RWPE2 (cell line): ENCODE measurements at places on chromosomes 2 and 18.

- DNase-seq, result no peak
These were observed 17.5 kb upstream of the TMEM163 start for GRCh38 chr2:134736167-134736880.

DNA sequence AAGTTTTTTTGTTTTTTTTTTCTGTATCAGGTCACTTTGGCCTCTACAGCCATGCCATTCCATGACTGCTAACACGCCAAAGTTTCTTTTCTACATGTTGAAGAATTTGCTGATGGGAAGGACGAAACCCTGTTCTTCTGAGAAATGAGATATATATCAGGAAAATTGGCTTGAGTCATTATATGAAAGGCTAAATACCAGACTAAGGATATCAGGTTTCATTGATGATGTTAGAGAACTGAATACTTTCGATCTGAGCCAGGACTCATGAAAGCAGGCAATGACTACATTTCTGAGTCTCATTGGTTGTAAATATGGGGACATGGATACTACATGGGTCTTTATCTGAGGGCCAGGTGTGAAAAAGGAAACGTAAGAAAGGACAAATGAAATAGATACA lies 181.4 kb downstream of the OSR1 start:
- DNase-seq, result no peak

GRCh38 chr2:107717661-107718060 lies 109.0 kb upstream of the RGPD4 start:
- DNase-seq, result no peak

DNA sequence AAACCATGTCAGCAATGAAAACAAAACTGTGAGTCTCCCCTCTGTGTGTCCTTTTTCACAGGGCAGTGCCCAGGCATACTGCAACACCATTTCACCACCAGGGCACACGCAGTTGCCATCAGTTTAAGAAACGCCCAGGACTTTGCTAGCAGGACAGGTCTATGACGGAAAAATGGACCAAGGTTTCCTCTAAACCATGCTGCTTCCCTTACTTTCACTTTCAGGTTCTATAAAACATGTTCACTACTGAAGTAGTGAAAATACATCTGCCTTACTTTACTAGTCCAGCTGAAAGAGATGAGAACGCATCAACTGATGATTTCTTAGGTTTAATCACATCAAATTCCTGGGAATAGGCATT lies 110.5 kb downstream of the TCF4 start:
- no peak for DNase-seq

GRCh38 chr18:2979871-2980790 lies 32.8 kb downstream of the LPIN2 start:
- no peak for DNase-seq

- peak; percentile 29 for DNase-seq
These were observed 15.3 kb upstream of the ALLC start for GRCh38 chr2:3642521-3643215.

- no peak for DNase-seq
These were observed 324.6 kb downstream of the CCDC178 start for GRCh38 chr18:33115917-33116316.

DNA sequence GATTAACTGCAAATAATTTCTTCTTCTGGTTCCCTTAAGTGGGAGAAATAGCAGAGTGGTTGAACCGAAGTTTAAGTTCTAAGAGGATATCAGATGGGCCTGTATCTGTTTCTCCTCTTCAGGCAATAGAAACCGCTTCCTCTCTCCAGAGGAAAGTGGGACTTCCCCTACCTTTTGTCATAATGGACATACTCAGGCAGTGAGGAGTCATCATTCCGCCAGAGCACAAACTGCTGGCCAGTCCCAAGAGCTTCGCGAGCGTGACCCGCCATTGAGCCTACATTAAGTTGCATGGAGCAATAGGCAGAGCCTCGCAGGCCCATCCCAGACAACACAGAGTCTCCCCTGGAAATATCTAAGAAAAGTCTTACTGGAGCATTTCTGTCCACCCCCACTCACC lies 158.9 kb downstream of the LDLRAD4 start:
- DNase-seq, result no peak

DNA sequence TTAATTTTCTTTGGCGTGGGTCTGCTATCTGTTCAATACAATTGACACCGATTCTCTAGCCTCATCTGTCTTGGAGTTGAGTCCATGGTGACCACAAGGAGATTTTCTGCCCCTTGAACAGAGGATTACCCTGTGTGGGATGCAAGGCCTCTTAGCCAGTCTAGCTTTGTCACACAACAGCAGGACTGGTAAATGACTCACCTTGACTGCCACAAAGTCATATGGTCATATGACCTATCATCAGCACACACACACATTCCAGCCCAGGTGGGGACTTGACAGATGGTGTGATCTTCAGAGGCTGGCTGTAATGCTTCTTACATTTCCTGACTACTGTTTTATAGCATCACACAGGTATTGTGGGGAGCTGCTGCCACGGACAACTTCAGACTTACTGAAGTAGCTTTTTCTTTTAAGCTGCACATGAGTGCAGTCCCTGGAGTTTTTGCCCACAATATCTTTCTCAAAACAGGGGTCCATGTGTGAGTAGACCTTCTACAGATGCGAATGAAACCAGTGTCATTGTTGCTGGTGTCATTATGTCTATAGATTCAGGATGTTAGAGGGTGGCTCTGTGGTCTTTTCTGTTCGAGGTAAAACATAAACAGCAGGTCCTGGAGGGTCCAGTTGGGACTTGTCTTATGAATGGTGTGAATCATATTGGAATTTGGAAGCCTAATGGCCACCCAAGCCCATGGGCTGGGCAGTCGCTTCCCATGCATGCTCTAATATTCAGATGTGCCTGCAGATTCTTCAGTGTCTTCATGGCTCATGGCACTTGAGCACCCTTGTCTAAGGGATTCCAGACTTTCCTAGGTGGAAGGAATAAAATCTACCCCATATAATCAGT lies 18.6 kb upstream of the ACOXL start:
- no peak for DNase-seq

DNA sequence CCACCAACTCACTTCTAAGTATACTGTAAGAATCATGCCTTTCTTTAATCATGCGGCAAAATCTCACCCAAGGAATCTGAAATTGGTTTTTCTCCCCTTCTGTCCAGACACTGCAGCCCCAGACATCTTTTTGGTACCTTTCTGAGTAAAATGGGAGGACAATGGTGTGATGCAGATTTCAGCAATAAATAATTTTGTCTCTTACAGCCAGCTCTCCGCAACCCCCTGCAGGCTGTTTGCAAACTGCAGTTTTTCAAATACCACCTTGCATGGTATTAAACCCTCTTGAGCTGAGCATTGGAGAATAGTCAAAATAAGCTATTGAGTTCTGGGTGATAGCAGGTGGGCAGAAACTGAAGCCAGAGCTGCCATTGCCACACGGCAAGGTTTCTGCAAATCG lies 32.2 kb downstream of the GPR39 start:
- DNase-seq, result no peak

GRCh38 chr2:122414902-122415301 lies 659.5 kb downstream of the TSN start:
- DNase-seq, result no peak

DNA sequence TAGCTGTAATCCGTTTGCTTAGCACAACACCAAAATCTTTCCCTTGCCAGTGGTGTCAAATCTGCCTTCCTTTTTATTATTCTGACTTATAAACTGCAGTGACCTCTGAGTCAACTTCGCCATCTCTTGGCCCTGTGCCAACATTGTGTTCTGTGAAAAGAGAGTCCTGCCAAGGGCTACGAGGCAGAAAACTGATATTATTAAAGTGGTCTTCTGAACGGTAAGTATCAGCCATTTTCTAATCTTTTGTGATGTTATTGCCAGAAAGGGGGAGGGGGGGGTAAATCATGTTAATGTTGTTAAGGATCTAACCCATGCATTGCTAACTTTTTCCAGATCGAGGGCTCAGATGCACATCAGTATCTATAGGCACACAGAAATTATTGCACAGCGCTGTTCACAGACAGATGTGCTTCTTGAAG lies 121.5 kb upstream of the LTBP1 start:
- no peak for DNase-seq

- DNase-seq, result no peak
These were observed 519.1 kb downstream of the RNF144A start for GRCh38 chr2:7436096-7436906.

- DNase-seq, result no peak
These were observed 681 bp upstream of the NRP2 start for GRCh38 chr2:205681401-205682238.

DNA sequence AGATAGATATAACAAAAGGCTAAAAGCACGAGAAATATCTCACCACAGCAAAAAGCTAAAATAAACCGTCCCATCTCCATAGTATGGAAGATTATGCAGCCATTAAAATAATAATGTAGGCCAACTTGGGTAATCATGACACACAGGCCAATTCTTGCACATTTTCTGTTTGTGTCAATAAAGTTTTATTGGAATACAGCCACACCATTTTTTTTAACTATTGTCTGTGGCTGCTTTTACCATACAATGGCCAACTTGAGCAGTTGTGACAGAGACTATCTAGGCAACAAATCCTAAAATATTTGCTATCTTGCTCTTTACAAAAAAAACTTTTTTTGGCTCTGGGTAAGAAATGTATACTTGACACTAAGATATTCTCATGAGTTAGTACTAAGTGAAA lies 212.5 kb downstream of the LRRTM4 start:
- no peak for DNase-seq

- no peak for DNase-seq
These were observed 44.5 kb downstream of the SUMO1 start for GRCh38 chr2:202193881-202194353.

- DNase-seq, result no peak
These were observed 154.9 kb downstream of the DTNA start for GRCh38 chr18:34864836-34865497.

GRCh38 chr18:62499263-62499650 lies 23.6 kb upstream of the ZCCHC2 start:
- no peak for DNase-seq

DNA sequence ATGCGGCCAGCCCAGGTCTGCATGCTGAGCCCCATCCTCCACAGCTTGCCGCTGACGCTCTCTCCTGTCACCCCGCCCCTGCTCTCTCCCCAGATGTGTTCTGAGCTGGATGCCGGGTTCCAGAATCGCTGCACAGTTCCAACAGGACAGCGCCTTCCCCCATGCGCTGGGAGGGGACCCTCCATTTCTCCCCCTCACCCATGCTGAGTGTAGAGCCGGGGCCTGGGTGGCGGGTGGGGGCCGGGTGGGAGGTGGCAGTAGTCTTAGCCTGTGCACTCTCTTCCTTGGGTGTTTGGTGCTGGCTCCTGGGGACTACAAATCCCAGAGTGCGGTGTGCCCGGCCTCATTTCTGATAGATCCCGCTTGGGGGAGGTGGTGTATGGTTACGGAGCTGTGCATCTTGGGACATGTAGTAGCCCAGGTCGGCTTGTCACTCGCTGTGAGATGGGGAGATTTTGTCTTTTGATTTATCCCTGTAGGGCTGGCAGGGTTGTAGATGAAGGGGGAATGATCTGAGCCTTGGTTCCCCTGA lies 6.8 kb downstream of the DNAJB2 start:
- peak; percentile 84 for DNase-seq

- no peak for DNase-seq
These were observed 4.7 kb upstream of the IL1R2 start for GRCh38 chr2:101986804-101987740.

- no peak for DNase-seq
These were observed 18.2 kb downstream of the ACSL3 start for GRCh38 chr2:222878877-222879603.

GRCh38 chr18:25186871-25187270 lies 165.1 kb downstream of the ZNF521 start:
- DNase-seq, result no peak

GRCh38 chr18:48860269-48861180 lies 90.2 kb downstream of the SMAD7 start:
- peak; percentile 36 for DNase-seq

- DNase-seq, result no peak
These were observed 109.1 kb downstream of the PLA2R1 start for GRCh38 chr2:159953136-159953823.

DNA sequence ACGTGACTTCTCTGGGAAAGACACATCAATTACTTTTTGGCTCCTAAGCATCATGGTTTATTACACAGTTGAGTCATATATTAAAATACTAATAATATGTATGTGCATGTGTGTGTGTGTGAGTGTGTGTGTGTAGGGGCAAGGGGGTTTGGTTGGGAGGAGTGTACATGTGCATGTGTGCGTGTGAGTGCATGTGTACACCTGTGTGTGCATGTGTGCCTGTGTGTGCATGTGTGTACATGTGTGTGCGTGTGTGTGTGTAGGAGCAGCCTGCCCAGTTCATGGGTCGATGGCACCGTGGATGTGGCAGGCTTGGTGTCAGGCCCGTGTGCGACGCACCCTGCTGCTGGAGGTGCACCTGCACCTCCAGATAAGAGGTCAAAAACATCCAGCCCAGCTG lies 99.0 kb upstream of the SNTG2 start:
- no peak for DNase-seq

- DNase-seq, result no peak
These were observed 23.7 kb upstream of the MYO5B start for GRCh38 chr18:50218432-50219197.

GRCh38 chr2:162282765-162283425 lies 35.6 kb downstream of the IFIH1 start:
- no peak for DNase-seq

GRCh38 chr2:210681491-210681890 lies 125.1 kb downstream of the CPS1 start:
- no peak for DNase-seq
